Activated CD4-positive, alpha-beta T cell treated with anti-CD3 and anti-CD28 coated beads, Interleukin-2, amount 10 ng/mL, durations not matched to agents 7 days and 5 days (primary cell): ENCODE measurements at places on chromosomes 1 and 21.
A peak's percentile ranks its signal among the peaks of the same experiment; 100 is the strongest.

DNA sequence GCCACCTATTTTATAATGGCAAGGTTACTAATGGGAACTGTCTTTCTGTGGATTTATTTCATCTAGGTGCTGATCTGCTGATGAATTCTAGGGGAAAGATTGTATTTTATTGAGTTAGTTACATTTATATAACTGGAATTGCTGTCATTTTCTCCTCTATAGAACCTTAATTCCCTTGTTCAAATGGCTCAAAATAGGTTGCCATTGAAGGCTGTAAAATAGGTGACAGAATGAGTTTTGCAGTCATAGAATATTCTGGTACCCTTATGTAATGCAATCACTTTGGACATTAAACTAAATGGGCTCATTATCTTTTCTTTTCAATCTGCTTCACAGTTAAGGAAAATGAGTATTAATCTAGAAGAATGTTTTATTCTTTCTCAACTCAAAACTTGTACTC is 131.0 kb downstream of the CTH start:
- peaks cover 17% of the 10 kb centered on the region for H3K27me3 ChIP-seq
- no peaks in the 10 kb centered on the region for H3K36me3 ChIP-seq
- no peak for DNase-seq
- no peak overlapping the region for H3K27ac ChIP-seq
- no peak overlapping the region for H3K4me3 ChIP-seq

DNA sequence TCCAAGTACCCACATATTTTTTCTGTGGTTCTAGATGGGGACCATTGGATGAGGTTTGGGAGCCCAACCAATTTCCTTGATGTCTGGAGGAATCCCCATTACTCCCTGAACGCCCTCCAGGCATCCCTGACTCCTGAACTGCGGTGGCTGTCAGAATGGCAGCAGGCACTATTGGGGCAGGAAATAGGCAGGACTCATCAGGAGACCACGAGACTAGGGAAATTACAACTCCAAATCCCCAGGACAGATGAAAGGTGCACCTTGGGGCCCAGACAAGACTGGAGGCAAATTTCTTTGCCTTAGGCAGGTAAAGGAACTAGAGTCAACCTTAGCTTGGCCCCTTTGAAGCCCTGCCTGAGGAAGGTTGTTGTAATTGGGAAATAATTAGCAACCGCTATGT is 1.1 kb downstream of the CGN start:
- no peak overlapping the region for H3K27ac ChIP-seq
- no peak for DNase-seq
- H3K4me3 ChIP-seq = peak overlapping the region; percentile 74
- H3K27me3 ChIP-seq = peaks cover 2% of the 10 kb centered on the region
- H3K4me1 ChIP-seq = peaks cover 29% of the 10 kb centered on the region

GRCh38 chr21:19541602-19542001 is 1138.0 kb upstream of the TMPRSS15 start:
- no peaks in the 10 kb centered on the region for H3K27me3 ChIP-seq
- H3K4me1 ChIP-seq = no peaks in the 10 kb centered on the region
- no peaks in the 10 kb centered on the region for H3K36me3 ChIP-seq

- H3K4me1 ChIP-seq = no peaks in the 10 kb centered on the region
- H3K4me3 ChIP-seq = no peak overlapping the region
- H3K36me3 ChIP-seq = no peaks in the 10 kb centered on the region
- DNase-seq = no peak
- no peak overlapping the region for H3K27ac ChIP-seq
These were observed 594.1 kb downstream of the PTPRU start for GRCh38 chr1:29830383-29830782.

GRCh38 chr1:194184974-194185373 is 998.6 kb upstream of the B3GALT2 start:
- no peaks in the 10 kb centered on the region for H3K36me3 ChIP-seq
- peaks cover 2% of the 10 kb centered on the region for H3K4me1 ChIP-seq
- H3K27me3 ChIP-seq = no peaks in the 10 kb centered on the region
- no peak for DNase-seq
- no peak overlapping the region for H3K4me3 ChIP-seq

GRCh38 chr1:121519042-121519755 is 334.4 kb downstream of the SRGAP2C start:
- H3K27ac ChIP-seq = peak overlapping the region; percentile 96
- H3K4me1 ChIP-seq = peaks cover 57% of the 10 kb centered on the region
- H3K27me3 ChIP-seq = no peaks in the 10 kb centered on the region
- H3K36me3 ChIP-seq = peaks cover 12% of the 10 kb centered on the region
- peak overlapping the region; percentile 92 for H3K4me3 ChIP-seq
- peak; percentile 90 for DNase-seq

- DNase-seq = no peak
- H3K4me3 ChIP-seq = no peak overlapping the region
- H3K27ac ChIP-seq = no peak overlapping the region
- H3K27me3 ChIP-seq = no peaks in the 10 kb centered on the region
- no peaks in the 10 kb centered on the region for H3K36me3 ChIP-seq
- H3K4me1 ChIP-seq = no peaks in the 10 kb centered on the region
These were observed 903.7 kb downstream of the ADGRL2 start for GRCh38 chr1:82704393-82704792.

DNA sequence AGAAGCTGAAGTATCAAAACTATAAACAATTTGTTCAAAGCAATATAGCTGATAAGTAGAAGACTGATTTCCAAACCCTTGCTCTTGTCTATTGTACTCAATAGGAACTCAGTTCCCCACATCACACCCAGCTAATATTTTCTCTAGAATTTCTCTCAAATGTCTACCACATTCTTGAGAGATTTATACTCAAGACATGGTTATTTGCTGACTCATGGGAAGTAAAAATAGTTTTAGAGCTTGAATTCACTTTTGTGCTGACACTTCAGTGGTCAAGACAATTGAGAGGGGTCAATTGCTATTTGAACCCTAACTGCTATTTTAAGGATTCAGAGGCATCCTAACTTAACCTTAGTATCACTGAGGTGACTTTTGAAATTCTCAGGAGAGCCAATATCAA is 99.0 kb downstream of the TNNI3K start:
- no peaks in the 10 kb centered on the region for H3K4me1 ChIP-seq
- no peaks in the 10 kb centered on the region for H3K36me3 ChIP-seq
- no peaks in the 10 kb centered on the region for H3K27me3 ChIP-seq
- no peak for DNase-seq
